MM.1S (cell line): ENCODE measurements at places on chromosomes 2 and 18.

DNA sequence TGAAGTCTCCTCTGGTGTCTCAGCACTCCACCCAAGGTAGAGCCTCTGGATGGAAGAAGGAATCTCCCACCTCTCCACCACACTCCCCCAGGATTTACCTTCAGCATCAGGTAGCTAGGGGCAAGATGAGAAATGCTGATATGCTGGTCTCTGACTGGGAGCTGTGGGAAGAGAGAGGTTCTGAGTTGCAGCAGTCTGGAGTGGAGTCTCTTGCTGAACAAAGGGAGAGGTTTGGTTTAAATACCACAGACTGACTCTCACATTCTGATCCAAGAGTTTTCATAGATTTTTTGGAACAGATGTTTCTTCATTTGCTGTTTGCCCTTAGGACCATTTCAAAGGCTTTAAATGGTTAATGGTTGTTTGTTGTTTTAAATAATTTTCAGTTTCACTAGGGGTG lies 1.1 kb upstream of the CFLAR start:
- no peak for DNase-seq
- H3K4me1 ChIP-seq = peaks cover 15% of the 10 kb centered on the region
- no peak overlapping the region for H3K4me3 ChIP-seq
- no peaks in the 10 kb centered on the region for H3K36me3 ChIP-seq

DNA sequence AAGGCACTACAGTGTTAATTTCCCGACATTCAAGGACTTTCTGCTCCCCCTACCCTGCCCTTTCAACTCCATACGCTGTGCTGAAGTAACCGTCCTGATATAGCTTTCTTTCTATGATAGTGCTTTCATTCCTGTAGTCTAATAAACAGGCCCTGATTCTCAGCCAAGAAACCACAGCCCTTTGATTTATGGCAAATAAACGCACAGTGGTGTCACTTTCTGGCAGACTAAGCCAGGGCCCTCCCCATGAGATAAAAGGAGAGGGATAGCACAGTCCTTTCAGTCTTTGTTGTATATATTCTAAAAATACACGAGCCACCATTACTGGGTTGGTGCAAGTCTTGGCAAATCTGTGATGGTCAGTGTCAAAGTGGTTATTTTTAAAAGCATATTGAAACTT lies 291.2 kb downstream of the ALPK2 start:
- no peaks in the 10 kb centered on the region for H3K36me3 ChIP-seq
- H3K4me3 ChIP-seq = no peak overlapping the region
- H3K27ac ChIP-seq = no peak overlapping the region
- DNase-seq = no peak
- no peaks in the 10 kb centered on the region for H3K4me1 ChIP-seq

DNA sequence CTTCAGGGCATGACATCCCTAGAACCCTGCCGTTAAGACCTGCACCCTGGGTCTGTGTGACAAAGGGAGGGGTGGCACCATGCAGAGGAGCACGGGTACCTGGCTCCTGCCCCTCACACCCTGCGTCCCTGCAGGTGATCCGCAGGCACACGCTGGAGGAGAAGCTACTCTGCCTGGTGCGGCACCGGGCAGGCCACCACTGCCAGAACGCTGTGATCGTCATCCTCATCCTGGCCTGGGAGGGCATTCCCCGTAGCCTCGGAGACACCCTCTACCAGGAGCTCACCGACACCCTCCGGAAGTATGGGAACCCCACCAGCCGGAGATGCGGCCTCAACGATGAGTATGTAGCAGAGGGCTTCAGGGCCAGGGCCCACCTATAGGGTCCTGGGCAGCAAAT lies 60.0 kb downstream of the BOLA3 start:
- no peak overlapping the region for H3K27ac ChIP-seq
- H3K27me3 ChIP-seq = no peaks in the 10 kb centered on the region
- H3K4me1 ChIP-seq = no peaks in the 10 kb centered on the region
- DNase-seq = no peak

DNA sequence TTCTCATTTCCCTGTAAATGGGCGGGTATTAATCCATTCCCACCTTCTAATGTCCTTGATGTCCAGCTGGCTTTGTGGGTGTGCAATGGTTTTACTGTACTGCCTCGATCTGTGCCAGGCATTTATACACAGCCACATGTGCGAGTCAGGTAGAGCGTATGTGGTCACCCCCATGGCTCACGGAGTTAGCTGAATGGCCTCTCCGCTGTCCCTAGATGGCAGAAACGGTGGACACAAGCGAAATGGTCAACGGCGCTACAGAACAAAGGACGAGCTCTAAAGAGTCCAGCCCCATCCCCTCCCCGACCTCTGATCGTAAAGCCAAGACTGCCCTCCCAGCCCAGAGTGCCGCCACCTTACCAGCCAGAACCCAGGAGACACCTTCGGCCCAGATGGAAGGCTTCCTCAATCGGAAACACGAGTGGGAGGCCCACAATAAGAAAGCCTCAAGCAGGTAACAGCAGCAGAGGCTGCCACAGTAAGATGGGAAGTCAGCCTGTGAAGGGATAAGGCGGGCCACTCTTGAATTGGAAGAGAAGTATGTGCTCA lies 59.1 kb upstream of the EML6 start:
- no peaks in the 10 kb centered on the region for H3K27me3 ChIP-seq
- H3K36me3 ChIP-seq = peaks cover 42% of the 10 kb centered on the region
- H3K4me1 ChIP-seq = no peaks in the 10 kb centered on the region
- H3K4me3 ChIP-seq = no peak overlapping the region

GRCh38 chr2:24893934-24894333 lies 26.1 kb downstream of the ADCY3 start:
- no peak overlapping the region for H3K4me3 ChIP-seq
- no peak for DNase-seq
- no peaks in the 10 kb centered on the region for H3K27me3 ChIP-seq

- H3K4me3 ChIP-seq = no peak overlapping the region
- DNase-seq = no peak
- no peak overlapping the region for H3K27ac ChIP-seq
- H3K4me1 ChIP-seq = no peaks in the 10 kb centered on the region
- no peaks in the 10 kb centered on the region for H3K27me3 ChIP-seq
Measured at GRCh38 chr2:12577567-12578253, 139.0 kb upstream of the TRIB2 start.

DNA sequence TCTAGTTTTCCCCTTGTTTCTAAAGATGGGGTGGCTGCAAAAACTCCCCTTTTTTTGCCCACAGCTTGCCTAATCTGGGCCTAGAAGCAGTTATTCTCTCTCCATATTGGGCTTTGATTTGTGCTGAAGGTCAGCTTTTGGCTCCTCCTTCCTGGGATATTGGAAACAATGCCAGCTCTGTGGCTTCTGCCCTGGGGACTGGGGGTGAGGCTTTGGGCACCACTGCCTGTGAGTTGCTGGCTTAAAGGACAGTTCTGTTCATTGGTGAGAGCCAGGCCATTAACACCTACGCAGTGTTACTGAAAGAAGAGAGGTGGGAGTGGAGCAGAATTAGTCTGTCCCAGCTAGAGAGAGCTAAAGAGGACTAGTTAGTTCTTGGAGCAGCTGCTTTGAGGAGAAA lies 4.3 kb downstream of the UBXN2A start:
- no peak for DNase-seq
- H3K36me3 ChIP-seq = no peaks in the 10 kb centered on the region
- H3K27ac ChIP-seq = no peak overlapping the region

- H3K27ac ChIP-seq = no peak overlapping the region
- H3K27me3 ChIP-seq = no peaks in the 10 kb centered on the region
- no peaks in the 10 kb centered on the region for H3K36me3 ChIP-seq
- H3K4me1 ChIP-seq = no peaks in the 10 kb centered on the region
- no peak overlapping the region for H3K4me3 ChIP-seq
Measured at GRCh38 chr2:205138735-205139134, 543.6 kb upstream of the NRP2 start.

- H3K27ac ChIP-seq = no peak overlapping the region
- DNase-seq = no peak
- no peaks in the 10 kb centered on the region for H3K36me3 ChIP-seq
- H3K4me3 ChIP-seq = no peak overlapping the region
- no peaks in the 10 kb centered on the region for H3K4me1 ChIP-seq
Measured at GRCh38 chr2:189638301-189639006, 22.8 kb upstream of the ASNSD1 start.

GRCh38 chr2:1631292-1632001 lies 112.9 kb downstream of the PXDN start:
- H3K27me3 ChIP-seq = no peaks in the 10 kb centered on the region
- no peak overlapping the region for H3K4me3 ChIP-seq
- no peaks in the 10 kb centered on the region for H3K4me1 ChIP-seq
- no peak for DNase-seq

- H3K36me3 ChIP-seq = no peaks in the 10 kb centered on the region
- H3K4me1 ChIP-seq = no peaks in the 10 kb centered on the region
- H3K27ac ChIP-seq = no peak overlapping the region
- no peak overlapping the region for H3K4me3 ChIP-seq
Measured at GRCh38 chr18:6060149-6060548, 164.8 kb upstream of the TMEM200C start.

GRCh38 chr2:143617803-143618415 lies 488.7 kb downstream of the ARHGAP15 start:
- H3K4me1 ChIP-seq = no peaks in the 10 kb centered on the region
- H3K27me3 ChIP-seq = no peaks in the 10 kb centered on the region
- no peak overlapping the region for H3K4me3 ChIP-seq
- peak; percentile 42 for DNase-seq
- no peaks in the 10 kb centered on the region for H3K36me3 ChIP-seq

DNA sequence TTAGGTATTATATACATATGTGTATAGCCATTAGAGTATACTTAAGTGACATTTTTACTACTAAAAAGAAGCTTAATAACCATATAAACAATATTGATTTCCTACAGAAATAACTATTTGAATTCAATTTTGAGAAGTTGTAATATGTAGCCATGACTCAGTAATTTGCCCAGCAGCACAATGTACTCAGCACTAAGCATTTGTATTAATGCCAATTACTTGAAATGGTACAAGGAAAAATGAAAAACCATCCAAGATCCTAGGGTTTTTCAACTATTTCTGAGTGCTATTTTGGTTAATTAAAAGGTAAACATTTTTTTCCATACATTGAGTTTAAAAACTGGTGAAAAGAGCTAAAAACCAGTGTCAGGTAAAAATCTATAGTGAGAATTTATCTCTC lies 324.0 kb downstream of the KCNJ3 start:
- H3K36me3 ChIP-seq = no peaks in the 10 kb centered on the region
- no peak overlapping the region for H3K4me3 ChIP-seq
- DNase-seq = no peak
- no peaks in the 10 kb centered on the region for H3K4me1 ChIP-seq
- no peaks in the 10 kb centered on the region for H3K27me3 ChIP-seq

DNA sequence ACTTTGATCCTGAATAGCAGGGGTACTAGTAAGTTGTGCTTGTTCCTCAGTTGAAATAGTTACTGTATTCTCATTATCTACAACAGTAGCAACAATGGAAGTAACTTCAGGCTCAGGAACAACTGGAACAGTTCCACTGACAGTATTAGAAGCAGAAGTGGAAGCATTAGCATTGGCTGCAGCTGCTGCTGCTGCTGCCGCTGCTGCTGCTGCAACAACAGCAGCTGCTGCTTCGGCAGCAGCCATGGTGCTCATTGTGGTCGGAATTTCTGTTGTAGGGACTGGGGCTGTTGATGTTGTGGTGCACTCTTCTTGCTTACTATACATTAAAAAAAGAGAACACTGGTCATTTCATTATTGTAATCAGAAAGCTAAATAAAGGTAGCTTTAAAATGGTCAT lies 40.8 kb downstream of the PRPF40A start:
- no peak overlapping the region for H3K27ac ChIP-seq
- H3K4me1 ChIP-seq = no peaks in the 10 kb centered on the region
- no peak for DNase-seq

- H3K4me1 ChIP-seq = no peaks in the 10 kb centered on the region
- H3K4me3 ChIP-seq = no peak overlapping the region
- no peak for DNase-seq
- H3K27ac ChIP-seq = no peak overlapping the region
Measured at GRCh38 chr18:4256766-4257417, 198.2 kb downstream of the DLGAP1 start.

GRCh38 chr2:222774941-222775340 lies 85.9 kb upstream of the ACSL3 start:
- no peaks in the 10 kb centered on the region for H3K36me3 ChIP-seq
- H3K4me3 ChIP-seq = no peak overlapping the region
- no peak for DNase-seq
- H3K27ac ChIP-seq = no peak overlapping the region

GRCh38 chr2:118169359-118170005 lies 81.2 kb downstream of the INSIG2 start:
- H3K27me3 ChIP-seq = no peaks in the 10 kb centered on the region
- H3K4me3 ChIP-seq = no peak overlapping the region
- H3K27ac ChIP-seq = no peak overlapping the region
- H3K36me3 ChIP-seq = no peaks in the 10 kb centered on the region
- H3K4me1 ChIP-seq = no peaks in the 10 kb centered on the region

DNA sequence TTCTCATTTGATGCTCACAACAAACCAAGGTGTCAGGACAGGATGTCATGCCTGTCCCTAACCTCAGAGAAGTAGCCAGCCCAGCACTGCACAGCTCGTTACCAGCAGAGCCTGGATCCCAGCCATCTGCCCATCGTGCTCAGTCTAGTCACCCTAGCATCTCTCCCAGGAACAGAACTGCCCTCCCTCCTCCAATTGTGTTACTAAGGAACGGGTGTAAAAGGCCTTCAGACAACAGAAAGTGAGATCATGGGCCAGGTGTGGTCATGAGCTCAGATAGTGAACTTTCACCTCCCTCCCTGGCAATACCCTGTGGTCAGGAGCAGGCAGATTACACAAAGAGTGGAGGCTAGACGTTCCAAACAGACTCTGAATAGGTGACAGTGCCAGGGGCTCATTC lies 111.8 kb upstream of the PPP1CB start:
- H3K4me3 ChIP-seq = no peak overlapping the region

GRCh38 chr2:230127195-230127594 lies 58.5 kb upstream of the SLC16A14 start:
- 0 out of 2 replicates have a peak overlapping the region, but pooled peaks have one; percentile 4 for H3K27ac ChIP-seq
- no peak overlapping the region for H3K4me3 ChIP-seq
- H3K27me3 ChIP-seq = no peaks in the 10 kb centered on the region
- H3K4me1 ChIP-seq = peaks cover 16% of the 10 kb centered on the region

GRCh38 chr2:43223521-43224001 lies 2.8 kb downstream of the ZFP36L2 start:
- H3K27ac ChIP-seq = peak overlapping the region; percentile 99
- H3K36me3 ChIP-seq = peaks cover 10% of the 10 kb centered on the region; the same call in 1 of the 2 replicates
- H3K27me3 ChIP-seq = no peaks in the 10 kb centered on the region
- peak overlapping the region; percentile 97 for H3K4me3 ChIP-seq
- peak; percentile 40 for DNase-seq

- H3K36me3 ChIP-seq = no peaks in the 10 kb centered on the region
- no peaks in the 10 kb centered on the region for H3K4me1 ChIP-seq
- no peak for DNase-seq
- H3K27ac ChIP-seq = no peak overlapping the region
Measured at GRCh38 chr2:120509213-120509815, 163.4 kb downstream of the INHBB start.

DNA sequence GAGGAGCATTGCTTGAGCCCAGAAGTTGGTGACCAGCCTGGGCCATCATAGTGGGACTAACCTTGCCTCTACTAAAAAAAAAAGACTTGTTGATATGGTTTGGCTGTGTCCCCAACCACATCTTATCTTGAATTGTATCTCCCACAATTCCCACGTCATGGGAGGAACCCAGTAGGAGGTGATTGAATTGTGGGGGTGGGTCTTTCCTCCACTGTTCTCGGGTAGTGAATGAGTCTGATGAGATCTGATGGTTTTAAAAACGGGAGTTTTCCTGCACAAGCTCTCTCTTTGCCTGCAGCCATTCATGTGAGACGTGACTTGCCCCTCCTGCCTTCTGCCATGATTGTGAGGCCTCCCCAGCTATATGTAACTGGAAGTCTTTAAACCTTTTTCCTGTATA lies 47.0 kb downstream of the PROC start:
- H3K4me3 ChIP-seq = no peak overlapping the region
- no peak overlapping the region for H3K27ac ChIP-seq
- no peak for DNase-seq
- H3K36me3 ChIP-seq = no peaks in the 10 kb centered on the region
- H3K4me1 ChIP-seq = no peaks in the 10 kb centered on the region
